ENCODE measurements at places on chromosomes 2 and 18. TPM values are rescaled to one million over a fixed set of nuclear protein-coding genes. Genes with fewer than 3 reads are reported as not detected.

DNA sequence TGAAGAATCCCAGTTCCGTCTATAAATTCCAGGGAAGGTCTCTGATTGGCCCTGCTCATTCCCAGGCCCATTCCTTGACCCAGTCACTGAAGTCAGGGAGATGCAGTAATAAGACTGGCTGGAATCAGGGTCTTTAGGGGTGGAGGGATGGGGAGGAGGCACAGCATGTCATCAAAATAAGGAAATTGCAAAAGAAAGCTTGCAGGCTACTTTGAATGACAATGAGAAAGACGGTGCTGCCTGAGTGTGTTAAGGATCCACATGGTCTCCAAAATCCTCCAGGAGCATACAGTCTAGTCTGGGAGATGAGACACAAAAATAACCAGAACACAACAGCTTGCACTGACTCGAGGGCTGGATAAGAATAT lies 2.0 kb upstream of the DES start:
- H3K27me3 ChIP-seq = peaks cover 15% of the 10 kb centered on the region
- H3K27ac ChIP-seq = no peak overlapping the region
- no peaks in the 10 kb centered on the region for H3K4me1 ChIP-seq
- H3K36me3 ChIP-seq = no peaks in the 10 kb centered on the region
- DNase-seq = no peak
- no peak overlapping the region for H3K4me3 ChIP-seq

PSMA8 gene
- total RNA-seq = not detected

ANKRD62 gene
- total RNA-seq = 0.19 TPM

LCT gene
- total RNA-seq = 0.12 TPM

GRCh38 chr2:49914281-49914680 lies 760.0 kb upstream of the FSHR start:
- DNase-seq = no peak
- no peaks in the 10 kb centered on the region for H3K4me1 ChIP-seq
- no peak overlapping the region for H3K27ac ChIP-seq
- H3K4me3 ChIP-seq = no peak overlapping the region

GRCh38 chr2:97741686-97742085 lies 28.3 kb downstream of the ZAP70 start:
- H3K36me3 ChIP-seq = peaks cover 3% of the 10 kb centered on the region
- no peak overlapping the region for H3K4me3 ChIP-seq
- H3K27ac ChIP-seq = no peak overlapping the region
- no peaks in the 10 kb centered on the region for H3K4me1 ChIP-seq
- DNase-seq = no peak
- H3K27me3 ChIP-seq = no peaks in the 10 kb centered on the region

SULT1C4 gene
- 0.59 TPM for total RNA-seq

DNA sequence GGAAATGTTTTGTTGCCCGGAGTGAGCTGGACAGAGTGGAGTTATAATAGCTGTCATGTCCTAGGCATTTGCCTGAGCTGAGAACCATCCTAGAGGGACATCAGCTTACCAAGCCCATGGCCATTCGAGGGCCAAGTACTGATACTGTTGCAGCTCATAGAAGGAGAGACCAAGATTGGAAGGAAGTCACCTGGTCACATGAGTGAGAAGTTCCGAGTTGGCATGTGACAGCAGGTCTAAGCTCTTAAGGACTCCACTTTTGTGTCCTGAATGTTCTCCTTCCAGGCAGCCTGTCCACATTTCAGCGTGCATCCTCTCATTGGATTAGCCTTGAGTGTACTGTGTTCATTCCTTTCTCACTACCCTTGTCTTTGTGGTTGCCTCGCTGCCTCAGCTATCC lies 4.4 kb downstream of the FHOD3 start:
- no peak overlapping the region for H3K27ac ChIP-seq
- peaks cover 10% of the 10 kb centered on the region for H3K4me1 ChIP-seq
- H3K36me3 ChIP-seq = no peaks in the 10 kb centered on the region
- DNase-seq = no peak
- no peak overlapping the region for H3K4me3 ChIP-seq
- H3K27me3 ChIP-seq = peaks cover 25% of the 10 kb centered on the region

DCDC2C gene
- not detected for total RNA-seq

DNA sequence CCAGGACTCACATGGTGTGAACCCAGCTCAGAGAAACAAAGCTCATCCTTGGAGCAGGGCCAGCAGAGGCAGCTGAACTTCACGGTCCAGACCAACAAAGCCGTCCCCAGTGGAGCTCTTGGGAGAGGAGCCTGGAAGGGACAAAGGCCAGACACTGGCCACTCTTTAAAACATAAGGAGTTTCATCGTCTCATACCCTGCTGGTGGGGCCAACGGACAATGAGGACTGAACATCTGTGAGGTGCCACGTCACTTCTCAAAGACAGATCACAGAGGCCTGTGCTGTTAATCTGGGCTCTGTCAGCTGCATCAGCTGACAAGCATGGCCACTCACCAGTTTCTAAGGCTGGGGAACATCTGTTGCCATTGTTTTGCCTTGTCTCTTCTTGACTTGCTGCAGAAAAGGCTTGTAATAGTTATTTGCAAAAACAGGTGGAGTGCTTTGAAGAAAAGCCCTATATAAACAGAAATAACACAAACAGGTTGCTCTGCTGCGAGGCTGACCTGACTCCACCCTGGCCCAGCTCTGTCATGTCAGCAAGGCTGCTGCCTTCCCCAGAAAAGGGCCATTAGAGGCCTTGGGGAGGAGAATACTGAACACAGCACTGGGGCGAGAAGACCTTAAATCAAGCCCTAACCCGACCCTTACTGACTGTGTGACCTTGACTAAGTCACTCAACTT lies 68.1 kb upstream of the DAPL1 start:
- H3K4me1 ChIP-seq = no peaks in the 10 kb centered on the region
- no peak overlapping the region for H3K27ac ChIP-seq
- H3K36me3 ChIP-seq = no peaks in the 10 kb centered on the region
- no peaks in the 10 kb centered on the region for H3K27me3 ChIP-seq
- H3K4me3 ChIP-seq = no peak overlapping the region

NFATC1 gene
- 1.6 TPM for total RNA-seq

Data from colonic mucosa (tissue), 4 donors.